ENCODE measurements at places on chromosomes 2 and 18.

- DNase-seq: no peak
Measured at GRCh38 chr18:56891116-56891515, 240.0 kb downstream of the WDR7 start.

DNA sequence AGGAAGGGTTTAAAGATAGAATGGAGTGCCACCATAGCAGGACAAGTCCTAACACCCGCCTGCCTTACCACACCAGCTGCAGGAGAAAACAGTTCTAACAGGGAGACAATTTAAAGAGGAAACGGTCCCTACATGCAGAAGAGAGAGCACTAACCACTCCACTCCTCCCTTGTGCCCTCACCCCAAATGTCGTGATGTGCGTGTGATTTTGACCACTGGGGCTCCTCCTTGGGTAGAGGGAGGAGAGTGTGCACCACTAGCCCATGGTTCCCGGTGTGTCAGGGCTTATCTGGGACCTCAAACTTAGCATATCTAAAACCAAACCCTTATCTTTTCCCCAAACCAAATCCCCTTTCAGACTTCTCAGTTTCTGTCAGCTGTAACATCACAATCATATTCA is 105.5 kb upstream of the CCDC68 start:
- DNase-seq: no peak

DNA sequence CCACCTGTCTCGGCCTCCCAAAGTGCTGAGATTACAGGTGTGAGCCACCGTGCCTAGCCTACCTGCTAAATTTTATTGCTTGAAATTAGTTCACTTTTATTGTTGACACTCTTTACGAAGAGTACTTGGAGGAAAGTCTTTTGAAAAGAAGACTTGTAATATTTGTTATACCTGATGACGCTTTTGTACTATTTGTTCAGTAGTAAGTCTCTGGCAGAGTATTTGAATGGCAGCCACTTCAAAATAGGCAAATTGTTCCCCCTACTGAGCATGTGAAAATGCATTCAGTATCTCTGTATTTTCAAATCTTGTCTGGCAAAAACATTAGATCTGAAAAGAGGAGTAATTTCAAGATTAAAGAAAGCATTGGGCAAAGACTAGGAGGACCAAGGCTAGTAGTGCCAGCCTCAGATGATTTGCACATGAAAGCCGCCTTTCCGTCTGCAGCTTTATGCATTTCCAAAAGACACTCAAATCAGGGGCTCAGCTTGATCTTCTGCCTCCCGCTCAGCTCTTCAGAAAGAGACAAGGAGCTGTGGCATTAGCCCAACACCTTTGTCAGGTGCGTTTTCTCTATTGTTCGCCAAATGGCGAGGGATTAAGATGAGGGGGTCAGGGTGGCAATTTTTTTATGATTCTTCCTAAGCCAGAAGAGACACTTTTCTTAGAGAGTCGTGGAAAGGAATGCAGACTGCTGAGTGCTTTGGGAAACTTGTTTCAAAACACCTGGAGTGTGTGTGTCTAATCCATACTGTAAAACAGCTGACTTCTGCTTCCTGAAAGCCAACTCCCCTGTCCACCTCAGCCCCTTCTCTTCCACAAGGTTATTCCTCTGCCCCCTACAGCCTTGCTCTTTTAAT is 18.8 kb upstream of the FOXI3 start:
- no peak for DNase-seq

GRCh38 chr2:42493468-42494354 is at the start of gene KCNG3:
Gene KCNG3 (minus strand): TSS chr2:42493982. CDS start chr2:42493501, 481 bp downstream.
- DNase-seq: peak; percentile 45

- DNase-seq: no peak
Measured at GRCh38 chr2:9463698-9464034, 10.7 kb upstream of the IAH1 start.

- DNase-seq: no peak
Measured at GRCh38 chr2:137020452-137021196, 255.3 kb downstream of the THSD7B start.

- no peak for DNase-seq
Measured at GRCh38 chr18:22830511-22830910, 102.6 kb upstream of the RBBP8 start.

- DNase-seq: no peak
Measured at GRCh38 chr18:24127735-24128134, 11.1 kb upstream of the CABYR start.

DNA sequence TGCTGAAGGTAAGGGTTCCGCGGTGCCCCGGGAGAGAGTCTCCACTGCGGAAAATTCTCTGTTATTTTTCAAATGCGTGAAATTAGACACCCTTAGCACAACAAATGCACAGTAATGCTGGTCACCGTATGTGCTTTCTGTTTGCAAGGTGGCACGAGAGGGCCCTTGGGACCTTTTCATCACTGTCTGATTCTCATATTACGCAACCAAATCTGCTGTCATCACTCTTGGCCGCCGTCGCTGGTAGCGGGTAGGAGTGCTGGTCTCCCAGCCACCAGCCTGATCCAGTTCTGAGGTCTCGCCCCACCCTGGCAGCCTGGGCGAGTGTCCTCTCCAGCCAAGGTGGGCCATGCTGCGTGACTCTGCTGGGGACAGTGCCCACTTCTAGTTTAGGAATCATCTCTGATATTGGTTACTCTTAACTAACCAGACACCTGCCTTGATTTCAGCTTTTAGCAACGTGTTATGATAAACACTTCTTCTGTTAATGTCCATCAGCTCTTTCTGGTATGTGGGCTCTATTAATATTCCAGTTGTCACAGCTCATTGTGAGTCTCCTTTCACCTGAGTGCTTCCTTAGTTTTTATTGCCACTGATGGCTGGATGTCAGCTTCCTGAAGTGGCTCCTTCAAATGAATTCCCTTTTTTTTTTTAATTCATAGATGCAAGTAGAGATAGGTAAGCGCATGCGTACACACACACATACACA is 199.4 kb downstream of the GBX2 start:
- no peak for DNase-seq

DNA sequence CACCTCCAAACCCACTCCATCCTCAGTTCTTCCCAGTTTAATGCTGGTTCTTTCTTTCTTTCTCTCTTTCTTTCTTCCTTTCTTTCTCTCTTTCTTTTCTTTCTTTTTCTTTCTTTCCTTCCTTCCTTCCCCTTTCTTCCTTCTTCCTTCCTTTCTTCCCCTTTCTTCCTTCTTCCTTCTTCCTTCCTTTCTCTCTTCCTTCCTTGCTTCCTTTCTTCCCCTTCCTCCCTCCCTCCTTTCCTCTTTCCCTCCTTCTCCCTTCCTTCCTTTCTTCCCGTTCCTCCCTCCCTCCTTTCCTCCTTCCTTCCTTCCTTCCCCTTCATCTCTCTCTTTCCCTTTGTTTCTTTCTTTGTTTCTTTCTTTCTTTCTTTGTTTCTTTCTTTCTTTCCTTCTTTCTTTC is 50.9 kb downstream of the PDCL3 start:
- DNase-seq: no peak

DNA sequence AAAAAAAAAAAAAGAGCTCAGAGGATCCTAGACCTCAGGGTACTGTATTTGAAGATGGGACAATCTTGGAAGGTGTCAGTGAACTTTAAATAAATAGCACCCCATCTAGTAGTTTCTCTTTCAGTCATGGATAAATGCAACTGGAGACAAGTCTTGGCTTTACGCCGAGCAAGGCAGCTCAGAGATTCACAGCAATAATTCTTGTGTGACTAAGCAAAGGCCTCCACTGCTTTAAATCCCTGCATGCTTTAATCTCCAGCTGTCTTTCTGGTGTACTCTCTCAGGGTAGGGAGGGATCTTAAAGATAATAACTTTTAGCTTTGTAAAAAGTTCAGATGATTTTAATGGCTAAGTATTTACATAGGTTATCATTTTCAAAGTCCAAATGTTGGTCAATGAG is 36.3 kb downstream of the NRXN1 start:
- no peak for DNase-seq

DNA sequence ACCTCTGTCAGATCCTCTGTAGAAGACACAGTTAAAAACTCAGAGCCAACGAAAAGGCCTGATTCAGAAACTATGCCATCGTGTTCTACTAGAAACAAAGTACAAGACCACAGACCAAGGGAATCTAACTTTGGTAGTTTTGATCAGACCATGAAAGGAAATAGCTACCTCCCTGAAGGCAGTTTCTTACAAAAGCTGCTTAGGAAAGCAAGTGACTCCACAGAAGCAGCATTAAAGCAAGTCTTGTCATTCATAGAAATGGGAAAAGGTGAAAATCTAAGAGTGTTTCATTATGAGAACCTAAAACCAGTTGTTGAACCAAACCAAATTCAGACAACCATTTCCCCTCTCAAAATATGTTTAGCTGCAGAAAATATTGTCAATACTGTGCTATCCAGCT is 58.2 kb downstream of the FSIP2 start:
- DNase-seq: no peak

GRCh38 chr2:174612970-174613369 is 15.4 kb upstream of the WIPF1 start:
- no peak for DNase-seq

DNA sequence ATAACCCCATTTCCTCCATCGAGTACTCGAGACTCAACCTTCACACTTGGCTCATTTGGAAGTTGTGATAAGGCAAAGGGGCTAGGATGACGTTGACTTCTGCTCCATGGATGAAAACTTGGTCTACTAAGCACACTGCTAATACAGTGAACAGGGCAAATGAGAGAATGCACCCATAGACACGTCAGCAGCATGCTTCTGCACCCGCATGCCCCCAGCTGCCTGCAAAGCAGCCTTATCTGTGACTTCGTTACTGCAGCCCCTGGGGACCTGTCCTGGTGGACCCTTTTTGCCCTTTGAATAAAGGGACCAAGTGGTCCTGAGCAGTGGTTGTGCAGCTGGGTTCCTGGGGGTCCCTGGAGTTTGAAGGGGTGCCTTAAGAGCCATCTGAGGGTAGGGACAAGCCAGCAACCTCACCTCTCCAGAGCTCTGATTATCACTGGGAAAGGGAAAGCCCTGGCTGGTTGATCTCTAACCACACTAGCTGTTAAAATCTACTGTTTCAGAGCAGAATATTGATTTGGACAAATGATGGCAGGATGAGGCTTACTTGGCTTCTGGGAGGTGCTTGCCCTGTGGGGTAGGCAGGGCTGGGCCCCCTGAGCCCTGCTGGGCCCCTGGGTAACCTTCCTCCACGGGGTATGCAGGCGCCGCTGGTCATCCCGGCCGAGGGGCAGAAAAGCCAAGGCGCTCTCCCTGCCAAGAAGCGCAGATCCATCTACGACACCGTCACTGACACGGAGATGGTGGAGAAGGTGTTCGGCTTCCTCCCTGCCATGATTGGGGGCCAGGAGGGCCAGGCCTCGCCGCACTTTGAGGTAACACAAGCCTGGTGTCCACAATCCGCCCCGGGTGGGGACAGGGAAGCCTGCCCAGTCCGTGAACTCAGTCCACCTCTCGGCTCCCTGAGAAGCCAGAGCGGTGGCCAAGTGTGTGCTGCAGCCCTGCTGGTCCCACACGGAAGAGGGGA is 37.6 kb upstream of the GPR17 start:
- DNase-seq: no peak

DNA sequence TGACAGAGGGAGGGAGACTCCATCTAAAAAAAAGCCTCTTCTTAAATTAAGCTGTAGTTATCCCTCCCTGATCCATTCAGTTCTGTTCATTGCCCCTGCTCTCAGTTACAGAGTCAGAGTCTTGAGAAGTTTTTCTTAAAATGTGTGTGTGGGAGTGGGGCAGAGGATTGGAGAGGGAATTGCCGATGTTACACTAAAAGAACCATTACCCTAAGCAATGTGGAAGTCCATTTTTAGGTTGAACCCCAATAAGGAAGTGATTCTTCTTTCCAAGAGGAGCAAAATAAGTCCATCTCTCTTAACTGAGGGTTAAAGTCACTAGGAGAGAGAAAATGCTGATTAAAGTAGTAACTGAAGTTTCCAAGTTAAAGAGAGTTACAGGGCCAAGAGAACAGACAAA is 21.2 kb upstream of the THOC1 start:
- DNase-seq: no peak

GRCh38 chr2:201237486-201238123 is 22.7 kb upstream of the CASP8 start:
- DNase-seq: no peak

Data from SW480 (cell line).